ENCODE measurements at places on chromosomes 5 and 9.

- DNase-seq: no peak
These were observed 77.5 kb downstream of the RXRA start for GRCh38 chr9:134403682-134404301.

DNA sequence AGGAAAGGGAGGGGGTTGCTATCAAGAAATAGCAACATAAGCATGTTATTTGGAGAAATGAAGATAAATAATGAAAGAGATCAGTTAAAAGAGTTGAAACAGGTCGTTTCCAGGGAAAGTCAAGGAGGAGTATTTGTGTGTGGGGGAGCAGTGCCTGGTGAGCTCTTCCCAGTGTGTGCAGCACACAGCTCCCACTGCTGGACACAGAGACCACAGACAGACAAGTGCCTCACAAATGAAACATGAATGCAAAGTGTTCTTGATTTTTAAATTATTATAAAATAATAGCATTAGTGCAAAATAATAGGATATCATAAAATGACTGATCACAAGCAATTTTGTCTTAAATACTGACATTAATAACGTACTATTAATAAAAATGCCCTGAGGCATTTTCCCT lies 40.8 kb downstream of the LIFR start:
- no peak for DNase-seq

DNA sequence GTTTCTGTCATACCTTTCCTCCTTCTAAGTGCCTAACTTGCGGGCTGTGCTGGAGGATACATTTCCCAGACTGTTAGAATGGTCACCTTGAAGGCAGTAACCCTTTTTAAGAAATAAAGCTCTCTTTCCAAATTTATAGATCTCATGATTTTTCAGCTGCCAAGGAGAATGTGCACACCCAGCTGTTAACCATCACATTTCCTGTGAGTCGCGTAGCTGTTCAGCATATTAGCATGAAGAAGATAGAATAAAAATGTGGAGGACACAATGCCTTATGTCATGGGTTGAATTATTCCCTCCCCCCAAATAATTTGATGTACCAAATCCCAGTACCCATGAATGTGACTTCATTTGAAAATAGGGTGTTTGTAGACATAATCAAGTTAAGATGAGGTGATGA lies 729.4 kb downstream of the MTRR start:
- DNase-seq: no peak

- no peak for DNase-seq
These were observed 172.3 kb downstream of the GNA14 start for GRCh38 chr9:77475641-77476473.

DNA sequence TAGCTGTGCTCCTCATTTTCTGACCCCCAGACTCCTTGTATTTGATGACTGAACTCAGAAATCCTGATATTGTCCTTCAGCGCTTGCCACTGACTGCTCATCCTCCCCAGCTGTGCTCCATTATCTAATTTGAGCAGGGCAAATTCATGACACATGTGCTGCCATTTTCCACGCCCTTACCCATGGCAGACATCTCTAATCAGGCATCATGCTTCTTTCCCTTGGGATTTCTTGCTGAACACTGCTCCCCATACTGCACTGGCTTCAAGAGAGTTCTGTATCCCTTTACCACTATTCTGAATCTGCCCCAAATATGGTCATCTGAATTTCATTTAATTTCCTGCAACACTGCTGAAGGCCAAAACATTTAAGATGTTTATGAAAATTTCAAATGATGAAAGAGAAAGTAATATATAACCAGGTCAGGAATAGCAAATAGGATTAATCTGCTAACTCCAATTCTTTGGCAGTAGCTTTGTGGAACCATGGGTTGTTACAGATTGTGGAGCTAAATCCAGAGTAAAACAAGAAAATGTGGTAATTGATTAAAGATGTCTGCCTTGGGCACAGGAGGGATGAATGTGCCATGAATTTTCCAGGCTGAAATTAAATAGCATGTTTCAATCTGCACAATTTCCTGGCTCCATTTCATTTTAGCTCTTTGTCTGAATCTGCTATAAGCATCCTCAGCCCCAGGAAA lies 93.6 kb downstream of the CYFIP2 start:
- no peak for DNase-seq

DNA sequence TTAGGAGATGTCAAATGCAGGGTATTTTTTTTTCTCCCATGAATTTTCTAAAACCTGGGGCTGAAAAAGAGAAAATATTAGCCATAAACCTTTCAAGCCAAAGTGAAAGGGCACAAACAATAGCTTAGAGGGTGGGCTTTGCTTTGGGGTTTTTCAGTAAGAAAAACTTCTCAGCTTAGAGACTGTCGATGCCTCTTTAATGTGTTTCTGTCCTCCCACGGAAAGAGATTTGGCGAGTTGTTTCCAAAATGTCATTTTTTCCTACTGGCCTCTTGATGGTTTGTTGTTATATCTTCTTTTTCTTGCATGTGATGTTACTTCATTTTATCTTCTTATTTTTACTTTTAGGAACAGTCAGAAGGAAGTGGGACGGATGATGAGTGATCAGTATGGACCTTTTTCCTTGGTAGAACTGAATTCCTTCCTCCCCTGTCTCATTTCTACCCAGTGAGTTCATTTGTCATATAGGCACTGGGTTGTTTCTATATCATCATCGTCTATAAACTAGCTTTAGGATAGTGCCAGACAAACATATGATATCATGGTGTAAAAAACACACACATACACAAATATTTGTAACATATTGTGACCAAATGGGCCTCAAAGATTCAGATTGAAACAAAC lies 177.3 kb downstream of the SMARCA2 start:
- DNase-seq: no peak

DNA sequence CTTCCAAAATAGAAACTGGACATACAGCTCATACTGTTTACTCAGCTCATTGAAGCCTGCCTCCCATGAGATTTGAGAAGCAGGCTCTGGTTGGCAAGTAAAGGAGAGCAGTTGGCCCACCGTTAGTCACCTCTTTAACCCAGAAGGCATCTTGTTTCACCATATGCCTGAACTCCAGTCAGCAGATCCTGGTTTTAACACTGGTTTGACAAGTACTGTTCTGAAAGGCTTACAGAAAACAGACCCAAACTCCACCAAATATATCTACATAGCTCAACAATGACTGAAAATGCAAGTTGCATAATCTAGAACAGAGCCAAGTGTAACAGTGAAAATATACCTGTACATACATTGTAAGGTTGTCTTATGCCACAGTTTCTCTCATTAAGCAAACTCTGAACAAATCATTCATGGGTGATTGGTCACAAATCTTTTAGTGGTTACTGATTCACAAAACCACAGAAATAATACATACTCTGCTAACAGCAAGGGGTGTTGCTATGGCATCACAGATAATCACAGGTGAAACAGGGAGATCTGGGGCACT lies 198.8 kb downstream of the BNC2 start:
- DNase-seq: no peak

GRCh38 chr9:93132946-93133680 lies 938 bp downstream of the NINJ1 start:
- no peak for DNase-seq

DNA sequence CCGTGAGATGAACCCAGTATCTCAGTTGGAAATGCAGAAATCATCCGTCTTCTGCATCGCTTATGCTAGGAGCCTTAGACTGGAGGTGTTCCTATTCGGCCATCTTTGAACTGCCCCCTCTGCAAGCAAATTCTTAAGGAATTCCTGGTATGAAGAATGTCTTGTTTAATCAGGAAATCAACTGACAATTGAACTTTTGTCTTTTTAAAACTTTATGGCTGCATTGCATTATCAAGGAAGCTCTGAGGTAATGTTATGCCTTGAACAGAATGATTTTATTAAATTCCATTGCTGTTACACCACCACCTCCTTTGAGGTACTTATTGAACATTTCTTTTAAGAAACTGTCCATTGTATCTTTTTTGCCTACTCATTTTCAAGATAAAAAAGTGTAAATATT lies 1915.7 kb upstream of the CDH9 start:
- DNase-seq: no peak

GRCh38 chr5:945691-946551 lies 53.2 kb downstream of the TRIP13 start:
- DNase-seq: peak; percentile 37

- DNase-seq: no peak
These were observed 17.6 kb downstream of the SPACA9 start for GRCh38 chr9:132896264-132896663.

DNA sequence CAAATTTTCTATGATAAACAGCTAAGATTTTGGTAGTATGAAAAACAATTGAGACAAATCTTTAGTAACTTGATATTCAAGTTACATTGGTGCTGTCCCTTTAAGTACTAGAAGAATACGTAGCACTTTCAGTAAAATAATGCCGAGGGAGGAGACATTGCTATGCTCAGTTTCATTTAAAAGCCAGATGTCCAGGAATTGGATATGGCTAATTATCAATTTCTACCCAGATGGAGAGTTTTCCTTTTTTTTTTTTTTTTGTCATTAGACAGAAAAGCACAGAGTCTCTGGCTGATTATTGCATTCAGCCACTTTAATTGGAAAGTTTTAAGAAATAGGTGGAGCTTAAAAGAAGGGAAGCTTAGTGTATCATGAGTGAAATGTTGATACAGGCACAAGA lies 40.4 kb upstream of the APC start:
- DNase-seq: peak; percentile 27

DNA sequence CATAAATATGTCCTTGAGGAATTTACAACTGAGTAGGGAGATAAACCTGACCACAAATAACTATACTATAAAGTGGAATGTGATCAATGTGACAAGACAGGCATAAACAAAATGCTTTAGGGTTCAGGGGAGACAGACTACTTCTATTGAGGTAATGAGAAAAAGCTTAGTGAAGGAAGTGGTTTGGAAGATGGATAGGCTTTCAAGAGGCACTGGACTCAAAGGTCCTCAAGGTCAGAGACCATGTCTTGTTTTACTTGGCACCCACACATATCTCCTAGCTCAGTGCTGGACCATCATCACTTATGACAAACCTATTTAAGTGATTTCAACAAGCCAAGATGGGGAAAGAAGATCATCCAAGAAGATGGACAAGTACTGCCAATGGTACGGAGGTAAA lies 257.8 kb downstream of the BNC2 start:
- DNase-seq: no peak

DNA sequence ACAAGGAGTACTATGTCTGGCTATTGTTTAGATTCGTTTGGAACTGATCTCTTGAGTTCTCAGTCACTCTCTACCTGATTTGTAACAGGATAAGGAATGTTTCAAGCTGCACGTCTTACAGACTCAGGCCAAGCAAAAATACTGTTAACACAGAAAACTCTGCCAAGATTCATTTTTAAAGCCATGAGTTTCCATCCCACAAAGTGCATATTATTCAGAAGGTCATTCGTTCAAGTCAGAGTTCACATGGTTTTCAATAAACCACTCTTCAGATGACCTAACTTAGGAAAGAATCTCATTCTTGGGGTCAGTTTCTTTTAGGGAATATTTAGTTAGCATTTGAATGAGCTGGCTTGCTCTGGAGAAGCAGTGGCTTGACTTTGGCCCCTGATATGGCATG lies 49.3 kb downstream of the F2R start:
- DNase-seq: no peak

GRCh38 chr5:77209495-77210090 lies 887 bp upstream of the PDE8B start:
- DNase-seq: no peak

- no peak for DNase-seq
These were observed 53.0 kb downstream of the UBE2QL1 start for GRCh38 chr5:6501701-6502100.

- no peak for DNase-seq
These were observed 282.1 kb upstream of the TMEM161B start for GRCh38 chr5:88550736-88551135.

- no peak for DNase-seq
These were observed 34.1 kb upstream of the SLC6A19 start for GRCh38 chr5:1167361-1167727.

DNA sequence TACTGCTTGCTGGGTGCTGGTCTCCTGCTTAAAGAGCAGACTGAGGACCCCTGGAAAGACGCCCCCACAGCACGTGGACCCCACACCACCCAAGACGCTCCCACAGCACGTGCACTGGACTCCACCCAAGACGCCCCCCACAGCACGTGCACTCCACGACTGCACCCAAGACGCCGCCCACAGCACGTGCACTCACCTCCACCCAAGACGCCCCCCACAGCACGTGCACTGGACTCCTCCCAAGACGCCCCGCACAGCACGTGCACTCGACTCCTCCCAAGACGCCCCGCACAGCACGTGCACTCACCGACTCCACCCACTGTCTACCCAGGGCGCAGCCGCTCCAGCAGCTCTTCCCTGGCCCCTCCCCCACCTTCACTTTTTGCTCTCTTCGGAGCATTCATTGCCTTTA lies 50.5 kb downstream of the EHMT1 start:
- DNase-seq: peak; percentile 23

DNA sequence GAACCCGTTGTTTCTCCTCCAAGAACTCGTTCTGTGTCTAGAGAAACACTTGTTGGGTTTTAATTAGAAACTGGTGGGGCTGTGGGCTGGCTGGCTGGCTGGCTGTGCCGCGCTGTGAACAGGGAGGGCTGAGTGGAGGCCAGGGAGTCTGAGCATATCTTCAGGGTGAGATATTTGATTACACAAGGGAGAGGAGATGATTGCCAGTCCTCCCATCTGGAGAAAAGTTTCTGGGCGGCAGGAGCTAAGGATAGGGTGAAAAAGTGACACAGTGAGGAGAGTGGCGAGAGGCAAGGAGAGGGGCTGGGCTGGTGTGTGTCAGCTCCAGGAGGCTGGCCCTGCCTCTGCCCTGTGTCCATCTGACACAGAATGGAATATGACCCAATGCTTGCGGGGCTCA lies 63.0 kb downstream of the GDNF start:
- peak; percentile 49 for DNase-seq

GRCh38 chr5:95620870-95621838 lies 1.3 kb downstream of the GPR150 start:
- peak; percentile 58 for DNase-seq

- no peak for DNase-seq
These were observed 29.6 kb upstream of the MLLT3 start for GRCh38 chr9:20651939-20652338.

Measured in SK-N-DZ (cell line).